ELF-1 (cell line): ENCODE measurements at places on chromosomes 1 and 21.

- DNase-seq = no peak
Observed at GRCh38 chr1:43319766-43320165, 17.9 kb upstream of the MPL start.

DNA sequence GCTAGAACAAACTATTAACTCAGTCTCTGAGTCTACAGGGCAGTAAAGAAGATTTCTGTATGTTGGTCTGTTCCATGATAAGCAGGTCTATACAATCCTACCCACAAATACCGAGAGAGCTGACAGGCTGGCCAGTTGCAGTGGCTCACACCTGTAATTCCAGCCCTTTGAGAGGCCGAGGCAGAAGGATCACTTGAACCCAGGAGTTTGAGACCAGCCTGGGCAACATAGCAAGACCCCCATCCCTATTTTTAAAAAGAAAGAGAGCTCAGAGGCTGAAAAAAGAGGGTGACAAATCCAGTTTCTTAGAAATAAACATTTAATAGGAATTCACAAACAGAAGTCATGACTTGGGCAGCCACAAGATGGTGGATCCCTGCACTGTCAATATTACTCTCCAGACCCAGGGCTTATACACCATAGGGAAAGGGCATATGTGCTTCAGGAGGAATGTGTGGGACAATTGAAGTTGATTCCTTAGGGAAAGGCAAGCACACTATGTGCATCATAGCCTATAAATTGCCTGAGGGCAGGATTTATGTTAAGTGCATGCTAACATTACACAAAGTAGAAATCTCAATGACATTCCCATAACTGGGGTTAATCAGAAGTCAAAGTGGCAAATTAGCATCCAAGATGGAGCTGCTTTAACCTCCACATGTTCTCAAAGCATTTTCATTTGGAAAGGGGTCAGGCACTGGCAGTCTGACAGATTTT lies 66.8 kb downstream of the SLC16A1 start:
- DNase-seq = no peak

DNA sequence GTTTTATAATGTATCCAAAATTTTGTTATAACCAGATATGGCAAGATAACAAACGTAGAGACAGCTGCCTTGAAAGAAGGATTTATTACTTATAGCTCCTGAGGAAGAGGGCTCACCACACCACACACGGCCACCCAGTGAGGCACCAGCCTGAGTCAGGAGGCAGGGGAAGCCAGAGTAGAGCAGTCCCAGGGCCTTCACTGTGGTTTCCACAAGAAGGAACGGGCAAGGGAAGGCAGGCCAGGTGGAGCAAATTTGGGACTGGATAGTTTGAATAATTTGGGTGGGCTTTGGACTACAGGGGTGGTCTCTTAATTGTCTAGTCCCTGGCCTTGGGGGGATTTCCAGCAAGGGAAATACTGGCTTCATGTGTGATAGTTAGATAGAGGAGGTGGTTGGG lies 72.5 kb downstream of the RRAGC start:
- no peak for DNase-seq

DNA sequence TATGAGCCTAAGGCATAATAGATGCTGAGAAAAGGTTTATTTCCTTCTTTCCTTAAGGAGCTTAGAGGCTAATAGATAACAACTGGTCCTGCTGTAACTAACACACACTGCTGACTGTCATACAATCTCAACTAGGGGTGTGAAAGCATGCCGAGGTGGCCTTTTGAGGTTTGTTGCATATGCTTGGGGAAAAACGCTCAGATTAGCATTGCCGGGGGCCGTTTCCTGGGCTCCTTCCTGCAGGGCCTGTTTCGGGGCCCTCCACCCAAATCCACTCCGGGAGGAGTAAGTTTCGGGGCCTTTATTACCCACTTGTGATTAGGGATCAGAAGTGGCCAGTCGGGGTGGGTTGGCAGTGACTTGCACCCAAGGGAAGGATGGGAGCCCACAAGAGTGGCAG lies 27.2 kb upstream of the RCSD1 start:
- DNase-seq = no peak

DNA sequence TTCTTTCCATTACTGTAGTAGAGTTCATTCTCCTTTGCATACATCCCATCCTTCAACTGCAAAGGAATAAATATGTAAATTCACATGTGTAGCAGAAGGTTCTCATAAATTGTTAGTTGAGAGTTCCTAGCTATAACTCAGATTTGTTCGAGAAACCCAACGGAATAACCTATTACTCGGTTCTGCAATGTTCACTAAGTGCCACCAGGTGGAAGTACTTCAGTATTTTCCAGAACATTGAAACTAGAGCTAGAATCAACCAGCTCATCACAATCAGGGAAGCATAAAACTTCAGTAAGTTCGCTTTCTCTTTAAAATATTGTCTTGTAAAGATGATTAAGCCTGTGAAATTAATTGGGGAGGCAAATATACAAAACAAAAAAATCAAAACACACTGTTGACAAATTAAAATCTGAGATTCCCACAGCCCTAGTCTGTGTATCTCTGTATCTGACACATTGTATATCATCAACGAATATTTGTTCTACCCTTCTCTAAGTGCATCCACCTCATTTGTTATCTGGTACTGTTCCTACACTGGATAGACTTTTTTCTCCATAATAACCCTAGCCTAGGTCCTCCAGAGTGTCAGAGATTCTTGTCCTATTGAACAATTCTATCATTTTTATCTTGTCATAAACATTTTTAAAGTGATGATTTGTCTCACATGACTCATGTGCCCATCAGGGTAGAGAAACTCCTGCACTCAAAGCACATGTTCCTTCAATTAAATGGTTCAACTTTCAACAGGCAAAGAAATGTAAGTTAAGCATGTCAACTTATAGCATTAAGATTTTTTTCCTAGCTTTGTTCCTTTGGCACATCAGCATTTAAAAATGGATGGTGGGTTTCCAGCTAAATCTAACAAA lies 31.9 kb downstream of the MROH9 start:
- DNase-seq = no peak

GRCh38 chr1:245461681-245462080 lies 306.9 kb downstream of the KIF26B start:
- no peak for DNase-seq

GRCh38 chr1:184223216-184223615 lies 163.6 kb upstream of the C1orf21 start:
- peak; percentile 80 for DNase-seq

GRCh38 chr1:82485591-82486369 lies 685.0 kb downstream of the ADGRL2 start:
- peak; percentile 75 for DNase-seq

- DNase-seq = peak; percentile 94
Observed at GRCh38 chr1:52842643-52843310, at the start of gene ZYG11A. ZYG11A (plus strand) TSS chr1:52842760; CDS start chr1:52842884, 124 bp downstream.

- DNase-seq = no peak
Observed at GRCh38 chr1:89754518-89754917, 66.3 kb upstream of the LRRC8D start.

GRCh38 chr1:176786274-176786673 lies 323.3 kb downstream of the PAPPA2 start:
- no peak for DNase-seq

DNA sequence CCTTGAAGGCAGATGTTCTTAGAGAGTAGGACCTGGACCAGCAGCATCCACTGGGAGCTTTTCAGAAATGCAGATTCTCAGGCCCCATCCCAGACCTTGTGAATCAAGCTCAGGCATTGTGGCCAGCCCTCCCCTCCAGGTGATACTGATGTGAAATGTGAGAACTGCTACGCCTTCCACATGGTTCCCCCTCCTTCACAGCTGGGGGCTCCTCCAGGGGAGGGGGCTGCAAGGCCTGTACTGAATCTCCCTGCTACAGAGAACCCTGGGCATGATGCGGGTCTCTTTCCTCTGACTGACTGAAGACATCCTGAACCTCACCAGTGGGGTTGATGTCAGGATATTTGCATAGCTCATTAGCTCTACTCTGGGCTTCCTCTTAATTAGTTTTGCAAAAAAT lies 141.8 kb upstream of the CSF3R start:
- no peak for DNase-seq

DNA sequence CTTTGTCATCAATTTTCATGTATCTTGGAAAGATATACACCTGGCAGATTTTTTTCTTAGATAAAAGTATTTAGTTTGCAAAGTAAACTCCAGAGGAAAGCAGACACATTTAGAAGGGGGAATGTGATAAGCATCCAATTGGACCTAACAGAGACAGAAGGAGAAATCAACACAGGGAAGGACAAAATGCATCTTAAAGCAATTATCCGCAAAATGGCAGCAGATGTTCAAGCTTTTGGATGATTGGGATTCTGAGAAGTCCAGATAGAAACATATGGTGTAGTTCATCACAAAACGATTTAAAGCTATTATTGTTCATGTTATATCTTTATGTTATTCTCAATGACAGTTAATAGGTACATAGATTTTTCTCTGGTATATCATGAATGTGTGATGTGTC lies 1153.1 kb upstream of the B3GALT2 start:
- no peak for DNase-seq

DNA sequence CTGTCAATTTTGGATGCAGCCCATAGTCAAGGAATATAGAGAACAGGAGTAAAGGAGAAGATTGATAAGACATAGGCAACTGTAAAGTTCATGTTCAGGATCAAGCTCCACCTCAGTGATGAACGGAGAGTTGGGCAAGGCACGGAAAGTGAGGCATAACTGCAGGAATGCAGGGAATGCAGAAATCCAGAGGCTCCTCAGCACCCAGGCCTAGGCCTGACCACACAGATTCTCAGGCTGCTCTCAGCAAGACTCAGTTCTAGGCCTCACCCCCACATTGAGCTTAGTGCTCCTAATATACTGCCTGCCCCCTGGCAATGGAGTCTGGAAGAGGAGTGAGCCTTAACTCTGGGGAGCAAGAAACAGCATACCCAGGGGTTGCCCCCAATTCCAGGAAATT lies 36.3 kb upstream of the S1PR1 start:
- DNase-seq = peak; percentile 45

GRCh38 chr1:2195785-2196184 lies 1.2 kb upstream of the FAAP20 start:
- no peak for DNase-seq

DNA sequence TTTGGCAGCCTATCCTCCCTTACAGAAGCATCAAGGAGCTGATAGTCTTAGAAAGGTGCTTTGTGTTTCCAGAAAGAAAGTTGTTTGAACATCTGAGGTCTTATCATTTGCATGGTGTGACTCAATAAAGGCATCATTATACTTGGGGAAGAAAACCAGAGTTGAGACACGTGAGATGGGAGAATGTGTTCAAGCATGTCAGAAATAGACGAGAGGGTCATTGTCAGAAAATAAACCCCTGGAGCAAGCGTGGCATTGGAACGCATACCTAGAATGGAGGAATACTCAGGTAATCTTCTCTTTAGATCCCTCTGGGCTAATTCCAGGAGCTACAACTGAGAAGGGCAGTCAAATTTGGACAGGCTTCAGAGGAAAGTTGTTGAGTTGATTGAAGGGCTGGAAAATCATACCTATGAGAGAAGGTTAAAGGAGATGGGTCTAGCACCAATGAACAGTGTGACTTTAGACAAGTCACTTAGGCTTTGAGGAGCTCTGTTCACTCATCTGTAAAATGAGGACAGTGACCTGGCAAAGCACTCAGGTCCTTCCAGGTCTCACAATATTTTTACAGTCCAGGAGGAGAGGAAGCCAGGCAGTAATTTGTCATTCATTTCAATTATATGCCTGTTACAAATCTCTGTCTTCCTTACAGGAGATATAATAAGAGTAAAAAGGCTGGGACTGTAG lies 101.3 kb upstream of the C1orf21 start:
- DNase-seq = no peak

DNA sequence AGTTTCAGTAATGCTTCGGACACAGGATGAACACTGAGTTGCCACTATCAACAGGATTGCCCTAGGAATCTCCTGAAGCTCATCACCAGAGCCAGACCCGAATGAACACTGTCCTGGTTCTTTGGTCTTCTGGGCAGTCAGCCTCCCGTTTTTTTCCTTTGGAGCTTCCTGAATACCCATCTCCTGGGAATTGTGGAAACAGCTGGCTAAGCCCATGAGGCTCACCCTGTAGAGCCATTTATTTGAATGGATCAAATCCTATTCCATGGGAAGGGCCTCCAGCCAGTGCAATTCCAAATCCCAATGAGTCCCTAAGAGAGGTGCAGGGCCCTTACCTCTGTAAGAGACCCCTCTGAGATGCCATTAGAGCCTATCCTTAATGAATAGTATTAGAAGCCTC lies 5.9 kb downstream of the RCSD1 start:
- DNase-seq = no peak

- no peak for DNase-seq
Observed at GRCh38 chr1:230900984-230901383, 32.7 kb upstream of the C1orf198 start.

GRCh38 chr1:89996450-89997110 lies 1.7 kb downstream of the ZNF326 start:
- DNase-seq = no peak

DNA sequence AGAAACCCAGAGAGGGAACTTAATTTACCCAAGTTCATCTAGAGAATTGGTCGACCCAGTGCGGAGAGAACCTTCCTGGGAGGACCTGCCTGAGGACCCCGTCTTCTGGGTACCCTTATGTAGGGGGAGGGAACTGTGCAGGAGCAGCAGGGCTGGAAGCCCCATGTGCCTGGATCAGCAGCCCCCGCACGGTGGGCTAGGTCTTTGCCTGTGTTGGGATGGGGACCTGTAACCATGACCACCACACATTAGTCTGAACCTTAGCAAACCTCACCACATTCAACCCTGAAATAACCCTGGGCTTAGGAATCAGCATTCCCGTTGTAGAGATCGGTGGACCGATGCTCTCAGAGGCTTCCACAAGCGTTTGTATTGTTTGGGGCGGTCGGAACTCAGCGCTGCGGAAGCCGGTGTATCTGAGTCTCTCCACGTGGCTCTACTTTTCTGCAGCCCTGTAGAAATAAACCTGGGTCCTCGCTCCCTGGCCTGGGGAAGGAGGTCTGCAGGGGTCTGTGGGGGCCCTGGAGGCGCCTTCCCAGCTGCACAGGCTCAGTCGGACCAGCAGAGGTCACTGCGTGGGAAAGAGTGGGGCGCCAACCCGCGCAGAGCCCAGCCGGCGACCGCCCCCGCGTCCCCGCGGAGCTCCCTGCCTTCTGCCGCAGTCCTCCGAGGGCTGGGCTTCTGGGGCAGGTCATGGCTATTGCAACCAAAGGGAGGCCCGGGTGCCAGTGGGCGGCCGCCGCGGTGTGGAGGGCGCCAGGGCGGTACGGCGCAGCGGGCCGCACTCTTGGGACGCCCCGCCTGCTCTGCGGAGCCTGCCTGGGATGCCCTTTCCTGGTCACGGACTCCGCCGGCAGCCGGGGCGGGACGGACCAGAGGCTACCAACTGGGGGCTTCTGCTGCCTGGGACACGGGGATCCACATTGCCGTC lies 36.2 kb upstream of the KCNA10 start:
- DNase-seq = peak; percentile 71

DNA sequence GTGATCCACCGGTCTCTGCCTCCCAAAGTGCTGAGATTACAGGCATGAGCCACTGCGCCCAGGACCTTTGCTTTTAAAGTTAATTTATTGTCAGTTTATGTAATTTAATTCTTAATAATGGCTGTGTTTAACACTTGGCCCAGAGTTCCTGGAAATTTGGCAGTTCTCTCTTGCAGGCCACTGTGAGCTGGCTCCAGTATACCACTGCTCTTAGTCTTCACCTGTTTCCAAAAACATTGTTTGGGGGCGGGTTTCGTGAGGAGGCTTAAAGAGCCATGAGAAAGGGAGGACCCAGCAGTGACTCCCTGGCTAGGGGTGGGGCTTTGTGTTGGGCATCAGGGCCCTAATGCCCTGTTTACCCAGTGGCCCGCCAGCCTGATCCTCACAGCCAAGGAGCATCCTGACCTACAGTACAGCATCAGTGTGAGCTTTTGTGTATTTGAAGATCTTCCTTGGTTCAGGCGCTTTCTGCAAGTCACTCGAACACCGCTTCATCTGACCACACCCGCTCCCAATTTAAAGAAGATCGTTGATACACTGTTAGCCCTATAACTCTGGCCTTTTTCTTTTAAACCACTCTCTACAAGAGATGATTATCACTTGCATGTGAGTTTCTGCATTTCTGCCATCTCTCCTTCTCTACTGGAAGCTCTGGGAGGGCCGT lies 12.0 kb upstream of the BGLAP start:
- DNase-seq = no peak
